AML-193 (cell line): ENCODE measurements at places on chromosomes 6 and 20.

DNA sequence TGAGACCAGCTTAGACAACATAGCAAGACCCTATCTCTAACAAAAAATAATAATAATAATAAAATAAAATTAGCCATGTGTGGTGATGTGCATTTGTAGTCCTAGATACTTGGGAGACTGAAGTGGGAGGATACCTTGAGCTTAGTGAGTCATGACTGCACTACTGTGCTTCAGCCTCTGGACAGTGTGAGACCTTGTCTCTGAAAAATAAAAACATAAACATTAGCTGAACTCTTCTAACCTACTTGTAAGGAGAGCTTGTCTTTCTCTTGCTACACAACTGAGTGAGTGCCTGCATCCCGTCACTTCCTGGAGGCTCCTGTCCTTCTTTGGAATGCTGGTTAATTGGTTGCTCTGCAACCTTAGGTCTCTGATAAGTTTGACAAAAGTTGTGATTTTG lies 5.1 kb upstream of the DBNDD2 start:
- no peak for DNase-seq

- no peak for DNase-seq
Measured at GRCh38 chr20:36267605-36268381, 31.5 kb downstream of the AAR2 start.

GRCh38 chr6:13451181-13451895 lies 36.1 kb downstream of the GFOD1 start:
- DNase-seq: no peak

GRCh38 chr6:90676516-90677300 lies 89.8 kb upstream of the MAP3K7 start:
- no peak for DNase-seq

DNA sequence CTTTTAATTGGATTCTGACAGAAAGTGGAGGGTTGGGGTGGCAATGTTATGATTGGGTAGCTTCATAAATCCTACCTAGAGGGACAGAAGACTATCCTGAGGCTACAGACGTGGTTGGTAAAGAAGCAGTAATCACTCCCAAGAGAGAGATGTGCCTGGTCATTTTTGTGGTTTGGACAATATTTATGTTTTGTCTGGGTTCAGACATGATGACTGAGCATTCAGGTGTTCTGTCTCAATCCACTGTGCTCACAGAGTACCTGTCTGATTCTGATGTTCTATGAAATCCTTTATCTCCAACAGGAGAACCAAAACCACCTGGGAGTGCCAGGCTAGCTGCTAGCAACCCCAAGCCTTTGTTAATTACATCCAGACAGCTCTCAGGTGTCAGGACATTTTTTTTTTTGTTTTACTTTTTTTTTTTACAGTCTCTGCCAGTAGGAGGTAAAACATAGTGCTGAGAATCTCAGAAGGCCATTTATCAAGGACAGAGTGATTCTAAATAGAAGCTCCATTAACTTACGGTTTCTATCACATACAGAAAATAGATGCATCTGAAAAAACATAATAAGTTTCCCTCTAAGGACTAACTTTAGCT lies 1.6 kb upstream of the HLA-DQA1 start:
- DNase-seq: no peak

GRCh38 chr6:158559895-158560835 lies at the start of gene TMEM181:
Gene TMEM181, plus strand, starts transcription at chr6:158560091. Its CDS starts 134 bp downstream, at chr6:158560225.
- DNase-seq: peak; percentile 76

GRCh38 chr6:148440016-148440415 lies 97.4 kb downstream of the SASH1 start:
- no peak for DNase-seq

DNA sequence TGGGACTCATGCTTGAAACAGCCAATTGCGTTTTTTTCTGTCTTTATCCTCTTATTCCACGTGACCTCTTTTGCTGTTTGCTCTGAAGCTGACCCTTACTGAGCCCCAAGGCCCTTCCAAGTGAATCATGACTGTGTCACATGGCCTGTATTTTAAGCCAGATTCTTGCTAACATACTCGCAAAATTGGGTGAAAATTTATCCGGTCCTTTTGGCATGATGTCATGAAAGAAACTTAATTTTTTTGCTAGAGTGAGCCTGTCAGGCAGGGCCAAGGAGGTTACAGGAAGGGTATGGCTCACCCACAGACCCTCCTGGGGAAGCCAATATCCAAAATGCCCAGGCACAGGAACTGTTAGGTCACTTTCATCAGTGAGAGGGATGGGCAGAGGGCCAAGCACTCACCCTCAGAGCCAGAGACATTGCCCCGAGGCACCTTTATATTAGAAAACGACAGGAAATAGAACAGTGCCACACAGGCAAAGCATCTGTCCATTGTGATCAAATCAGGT lies 296.7 kb downstream of the CDH26 start:
- no peak for DNase-seq

GRCh38 chr20:16166737-16167136 lies 406.5 kb downstream of the KIF16B start:
- DNase-seq: no peak

- no peak for DNase-seq
Measured at GRCh38 chr6:169985121-169986015, 233.9 kb downstream of the ERMARD start.

DNA sequence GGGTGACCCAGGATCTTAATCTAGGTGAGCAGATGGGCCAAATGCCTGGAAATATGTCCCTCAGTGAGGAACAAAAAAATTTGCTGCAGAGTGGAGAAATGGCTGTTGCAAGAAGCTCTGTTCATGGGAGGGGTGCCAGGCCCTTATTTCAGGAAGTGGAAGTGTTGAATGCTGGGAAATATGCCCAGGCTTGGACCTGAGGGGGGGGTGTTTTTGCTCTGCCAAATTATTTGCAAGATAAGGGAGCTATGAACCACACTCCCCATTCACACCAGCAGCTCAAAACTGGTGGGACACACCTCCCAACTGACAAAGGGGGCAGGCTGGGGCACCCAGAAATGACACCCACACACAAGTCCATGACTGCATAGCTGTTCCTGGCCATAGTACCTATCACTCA lies 8.7 kb downstream of the CST4 start:
- peak; percentile 54 for DNase-seq

- peak; percentile 5 for DNase-seq
Measured at GRCh38 chr6:44494011-44494501, 106.5 kb downstream of the CDC5L start.

DNA sequence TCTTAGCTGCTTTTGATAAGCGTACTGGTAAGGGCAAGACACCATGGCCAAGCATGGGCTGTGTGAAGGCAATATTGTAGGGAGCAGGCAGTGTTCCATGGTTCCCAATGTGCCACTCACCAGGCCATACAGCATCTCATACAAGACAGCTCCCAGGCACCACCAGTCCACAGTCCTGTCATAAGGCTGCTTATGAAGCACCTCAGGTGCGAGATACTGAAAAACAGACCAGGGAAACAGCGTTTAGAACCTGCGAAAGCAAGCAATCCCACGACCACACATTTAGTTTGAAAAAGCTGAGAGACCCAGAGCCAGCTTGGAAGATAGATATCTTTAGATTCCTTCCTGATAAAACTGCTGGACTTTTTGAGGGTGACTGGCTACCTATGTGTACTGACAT lies 119.1 kb upstream of the SLC2A12 start:
- DNase-seq: no peak

DNA sequence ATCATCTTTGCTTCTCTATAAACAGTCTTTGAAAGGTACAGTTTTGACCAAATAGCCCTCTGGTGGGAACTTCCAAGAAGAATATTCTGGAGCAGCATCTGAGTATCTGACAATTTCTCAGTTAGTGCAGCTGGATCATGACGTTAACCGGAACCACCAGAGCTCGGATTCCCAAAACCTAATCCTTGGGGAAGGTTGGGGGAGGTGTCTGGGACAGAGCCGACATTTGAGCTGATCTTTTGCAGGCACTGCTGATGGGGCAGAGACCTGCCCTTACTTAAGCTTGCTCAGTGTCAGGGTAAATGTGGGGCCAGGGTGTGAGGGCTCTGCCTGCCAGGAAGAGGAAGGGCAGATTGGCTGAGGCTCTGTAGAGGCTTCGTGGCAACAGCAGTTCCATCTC lies 416.6 kb downstream of the DHX35 start:
- no peak for DNase-seq

GRCh38 chr20:60138256-60139220 lies 180.3 kb downstream of the CDH26 start:
- peak; percentile 58 for DNase-seq

- DNase-seq: no peak
Measured at GRCh38 chr6:157879873-157880254, 56.8 kb downstream of the SNX9 start.
